DMS153 (cell line): ENCODE measurements at places on chromosomes 4 and X.

DNA sequence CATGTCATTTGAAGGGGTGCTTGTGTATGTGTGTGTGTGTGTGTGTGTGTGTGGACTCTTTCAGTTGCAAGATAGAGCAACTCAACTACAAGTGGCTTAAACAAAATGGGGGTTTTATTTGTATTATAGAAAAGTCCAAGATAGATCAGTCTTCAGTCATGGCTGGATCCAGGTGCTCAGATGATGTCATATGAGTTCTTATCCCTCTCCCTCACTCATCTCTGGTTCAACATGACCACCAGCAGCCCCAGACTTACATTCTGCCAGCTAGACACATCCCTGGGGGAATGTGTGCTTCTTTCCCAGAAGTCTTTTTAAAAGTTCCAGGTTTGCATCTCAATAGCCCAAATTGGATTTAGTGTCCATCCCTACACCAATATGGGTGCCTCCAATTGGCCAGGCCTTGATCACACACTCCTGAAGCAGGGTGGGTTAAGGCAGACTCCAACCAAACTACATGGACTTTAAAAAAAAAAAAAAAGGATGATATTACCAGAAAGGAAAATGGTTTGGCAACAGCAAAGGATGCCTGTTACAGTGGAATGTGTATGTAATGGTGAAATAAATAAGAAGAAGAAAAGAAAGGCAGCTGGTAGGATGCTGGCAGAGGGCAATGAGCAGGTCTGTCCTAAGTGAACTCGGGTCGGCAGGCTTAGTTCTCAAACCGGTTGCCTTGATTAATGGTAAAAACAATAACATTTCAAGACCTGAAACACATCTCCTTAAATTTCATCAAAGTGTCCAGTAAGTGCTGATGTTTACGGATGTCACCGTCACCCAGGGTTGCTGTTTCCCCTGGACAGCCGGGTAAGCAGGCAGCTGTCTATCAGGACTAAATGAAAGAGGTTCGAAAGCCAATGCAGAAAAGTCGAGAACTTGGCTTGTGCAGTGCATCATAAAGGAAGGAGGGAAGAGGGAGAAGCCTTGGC, 107.7 kb downstream of the SMIM20 start:
- no peak for DNase-seq

GRCh38 chr4:118787844-118788380, 48.0 kb downstream of the SEC24D start:
- no peak for DNase-seq

DNA sequence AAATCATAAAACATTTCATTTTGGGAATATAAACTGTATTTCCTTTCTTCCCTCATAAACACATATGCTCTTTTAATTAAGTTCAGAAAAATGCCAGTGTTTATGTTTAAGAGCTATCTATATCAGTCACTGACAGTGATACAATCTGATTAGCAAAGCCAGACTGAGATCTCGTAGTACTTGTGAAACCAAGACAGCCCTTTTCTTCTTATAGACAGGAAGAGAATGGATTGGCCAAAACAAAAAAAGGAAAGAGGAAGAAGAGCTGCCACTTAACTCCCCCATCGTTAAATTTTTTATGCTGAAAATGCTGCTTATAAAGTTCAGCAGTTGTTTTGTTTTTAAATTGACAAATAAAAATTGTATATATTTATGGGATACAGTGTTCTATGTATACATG, 87.4 kb downstream of the PLAC1 start:
- DNase-seq = no peak

- no peak for DNase-seq
Measured at GRCh38 chr4:15234116-15234855, 193.5 kb upstream of the C1QTNF7 start.

- peak; percentile 16 for DNase-seq
Measured at GRCh38 chr4:65999518-65999871, 329.2 kb upstream of the EPHA5 start.

GRCh38 chrX:45801554-45801953, 600.9 kb upstream of the DIPK2B start:
- DNase-seq = no peak

- no peak for DNase-seq
Measured at GRCh38 chr4:73836373-73837279, at the start of gene CXCL6. Gene CXCL6 (plus strand): TSS chr4:73836678. CDS start chr4:73836751, 73 bp downstream.

GRCh38 chrX:150363561-150364346, 637 bp downstream of the MAMLD1 start:
- no peak for DNase-seq

GRCh38 chr4:172245516-172245915, 432.3 kb downstream of the GALNTL6 start:
- no peak for DNase-seq

GRCh38 chr4:2833671-2834000, 10.0 kb upstream of the ADD1 start:
- DNase-seq = no peak

DNA sequence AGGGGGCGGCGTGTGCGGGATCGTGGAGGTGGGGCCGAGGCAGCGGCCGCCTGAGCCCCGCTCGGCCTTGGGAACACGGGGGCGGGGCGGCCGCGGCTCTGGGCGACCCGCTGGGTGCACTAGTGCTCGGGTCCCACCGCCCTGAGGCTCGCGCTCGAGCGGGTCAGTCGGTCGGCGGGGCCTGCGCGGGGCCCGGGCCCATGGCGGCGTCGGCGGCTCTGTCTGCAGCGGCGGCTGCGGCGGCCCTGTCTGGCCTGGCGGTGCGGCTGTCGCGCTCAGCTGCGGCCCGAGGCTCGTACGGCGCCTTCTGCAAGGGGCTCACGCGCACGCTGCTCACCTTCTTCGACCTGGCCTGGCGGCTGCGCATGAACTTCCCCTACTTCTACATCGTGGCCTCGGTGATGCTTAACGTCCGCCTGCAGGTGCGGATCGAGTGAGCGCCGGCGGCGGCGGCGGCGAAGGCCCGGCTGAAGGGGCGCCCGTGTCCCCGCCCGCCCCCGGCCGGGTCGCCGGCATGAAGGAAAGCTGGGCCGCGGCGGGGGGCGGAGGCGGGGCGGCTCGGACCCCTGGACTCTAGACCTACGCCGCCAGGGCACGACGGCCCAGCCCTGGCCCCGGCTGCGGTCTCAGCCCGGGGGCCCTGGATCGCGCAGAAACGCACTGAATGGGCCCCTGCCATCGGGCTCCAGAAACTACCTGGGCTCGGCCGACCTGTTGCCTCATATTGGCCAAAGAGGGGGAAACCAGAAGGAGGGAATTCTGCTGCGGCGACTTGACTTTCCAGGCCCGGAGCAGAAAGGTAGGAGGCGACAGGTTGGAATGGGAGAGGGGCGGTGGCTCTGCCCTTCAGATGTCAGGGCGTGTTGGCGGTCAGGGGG, at the start of gene SMIM10L2A:
SMIM10L2A (plus strand) TSS at position 13 of the 878 bp plus-strand sequence; CDS start at position 201, 188 bp downstream.
- DNase-seq = no peak

- peak; percentile 5 for DNase-seq
Measured at GRCh38 chr4:61204353-61205060, 4.4 kb downstream of the ADGRL3 start.

GRCh38 chr4:47729131-47729680, 108.7 kb downstream of the CORIN start:
- no peak for DNase-seq

- no peak for DNase-seq
Measured at GRCh38 chr4:8704632-8705031, 112.1 kb downstream of the CPZ start.

GRCh38 chr4:108940634-108941033, 177.8 kb upstream of the ETNPPL start:
- no peak for DNase-seq

DNA sequence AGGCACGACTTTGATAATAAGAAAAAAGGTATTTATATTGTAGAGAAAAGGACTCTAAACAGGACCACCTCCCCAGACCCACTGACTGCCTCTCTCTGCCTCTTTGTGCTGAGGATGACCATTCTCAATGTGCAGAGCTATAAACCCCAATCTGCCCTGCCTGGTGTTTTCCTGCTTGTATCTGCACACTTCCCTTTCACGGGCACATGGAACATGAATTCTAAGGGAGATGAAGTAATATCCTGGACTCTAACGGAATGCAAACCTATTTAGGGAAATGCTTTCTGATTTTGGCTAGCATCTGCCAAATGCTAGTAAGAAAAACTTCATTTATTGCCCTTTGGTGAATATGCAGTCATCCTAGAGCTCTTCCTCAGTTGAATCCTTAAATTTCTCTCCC, 2.4 kb downstream of the DIPK2B start:
- DNase-seq = no peak
